ENCODE measurements at places on chromosomes 6 and 20. TPM values are rescaled to one million over a fixed set of nuclear protein-coding genes. Genes with fewer than 3 reads are reported as not detected.

GRCh38 chr20:2697768-2698167 is 5.2 kb downstream of the EBF4 start:
- no peaks in the 10 kb centered on the region for H3K4me1 ChIP-seq
- H3K4me3 ChIP-seq, result no peak overlapping the region
- peaks cover 22% of the 10 kb centered on the region for H3K27me3 ChIP-seq
- no peak overlapping the region for H3K27ac ChIP-seq
- no peak for DNase-seq

DNA sequence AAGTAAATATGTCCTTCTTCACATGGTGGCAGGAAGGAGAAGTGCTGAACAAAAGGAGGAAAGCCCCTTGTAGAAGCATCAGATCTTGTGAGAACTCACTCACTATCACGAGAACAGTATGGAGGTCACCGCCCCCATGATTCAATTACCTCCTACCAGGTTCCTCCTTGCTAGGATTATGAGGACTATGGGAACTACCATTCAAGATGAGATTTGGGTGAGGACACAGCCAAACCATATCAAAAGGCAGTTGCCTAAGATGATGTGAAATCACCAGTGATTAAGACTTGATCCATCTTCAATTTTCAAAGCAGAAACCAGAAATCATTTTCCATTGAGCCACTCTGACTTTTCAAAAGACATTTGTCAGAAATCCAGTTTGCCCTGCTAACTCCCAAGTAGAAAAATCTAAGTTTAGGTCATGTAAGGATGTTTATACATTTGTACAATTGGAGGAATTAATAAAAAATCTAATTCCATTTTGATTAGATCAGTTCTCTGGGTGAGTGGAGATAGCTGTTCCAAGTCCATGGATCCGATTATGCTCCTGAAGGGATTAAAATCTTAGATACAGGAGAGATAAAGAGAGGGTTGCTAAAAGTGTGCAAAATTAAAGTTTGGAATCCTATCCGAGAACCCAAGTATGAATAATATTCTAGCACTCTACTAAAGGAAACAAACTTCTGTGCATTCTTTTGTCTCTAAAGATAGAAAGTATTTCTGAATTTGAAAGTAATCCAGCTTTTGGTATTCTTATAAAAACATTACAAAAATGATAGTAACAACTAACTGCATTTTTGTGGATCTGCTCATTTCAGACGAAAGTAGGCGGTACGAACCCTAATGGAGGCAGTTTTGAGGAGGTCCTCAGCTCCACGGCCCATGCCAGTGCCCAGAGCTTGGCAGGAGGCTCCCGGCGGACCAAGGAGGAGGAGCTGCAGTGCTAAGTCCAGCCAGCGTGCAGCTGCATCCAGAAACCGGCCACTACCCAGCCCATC is 39.5 kb downstream of the HDDC2 start:
- no peak for DNase-seq
- H3K4me1 ChIP-seq, result peaks cover 3% of the 10 kb centered on the region
- no peaks in the 10 kb centered on the region for H3K27me3 ChIP-seq
- H3K36me3 ChIP-seq, result peaks cover 2% of the 10 kb centered on the region

IGF2R gene
- 77.7 TPM for total RNA-seq

DNA sequence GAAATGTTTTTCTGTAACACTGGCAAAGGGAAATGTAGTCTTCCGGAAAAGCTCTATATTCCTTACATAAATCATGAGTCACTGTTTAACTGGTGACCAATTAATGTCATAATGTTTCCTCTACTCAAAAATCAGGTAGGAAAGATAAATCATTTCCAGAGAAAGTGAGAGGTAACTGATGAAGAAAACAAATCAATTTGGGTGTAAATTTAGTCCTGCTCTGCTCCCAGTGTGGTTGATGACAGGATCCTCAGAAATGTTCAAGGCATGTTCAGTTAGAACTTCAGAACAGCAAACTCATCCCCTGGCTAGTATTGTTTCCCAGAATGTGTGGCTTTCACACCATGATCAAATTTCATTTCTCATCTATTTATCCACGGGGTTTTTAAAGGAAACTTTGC is 38.8 kb upstream of the SPACA1 start:
- H3K27me3 ChIP-seq, result no peaks in the 10 kb centered on the region
- no peaks in the 10 kb centered on the region for H3K36me3 ChIP-seq
- no peak for DNase-seq
- H3K4me3 ChIP-seq, result no peak overlapping the region

DNA sequence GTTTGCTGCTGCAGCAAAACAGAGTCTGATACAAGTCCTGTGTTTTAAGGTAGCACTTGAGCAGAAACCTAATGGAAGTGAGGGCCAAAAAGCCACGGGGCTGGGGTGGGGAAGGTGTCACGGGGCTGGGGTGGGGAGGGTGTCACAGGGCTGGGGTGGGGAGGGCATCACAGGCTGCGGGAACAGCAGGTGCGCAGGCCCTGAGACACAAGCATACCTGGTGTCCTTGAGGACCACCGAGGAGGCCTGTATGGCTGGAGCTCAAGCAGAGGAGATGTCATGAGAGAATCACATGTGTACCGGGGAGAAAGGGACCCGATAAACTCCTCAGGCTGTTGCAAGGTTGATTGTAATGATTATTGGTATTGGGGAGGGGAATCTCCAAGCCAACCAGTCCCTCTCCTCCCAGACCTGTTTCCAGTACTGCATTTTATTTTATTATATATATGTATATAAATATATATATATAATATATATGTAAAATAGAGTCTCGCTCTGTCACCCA is 13.6 kb upstream of the SPO11 start:
- H3K27ac ChIP-seq, result no peak overlapping the region
- no peaks in the 10 kb centered on the region for H3K4me1 ChIP-seq
- no peaks in the 10 kb centered on the region for H3K36me3 ChIP-seq
- H3K27me3 ChIP-seq, result peaks cover 14% of the 10 kb centered on the region
- no peak for DNase-seq

DNA sequence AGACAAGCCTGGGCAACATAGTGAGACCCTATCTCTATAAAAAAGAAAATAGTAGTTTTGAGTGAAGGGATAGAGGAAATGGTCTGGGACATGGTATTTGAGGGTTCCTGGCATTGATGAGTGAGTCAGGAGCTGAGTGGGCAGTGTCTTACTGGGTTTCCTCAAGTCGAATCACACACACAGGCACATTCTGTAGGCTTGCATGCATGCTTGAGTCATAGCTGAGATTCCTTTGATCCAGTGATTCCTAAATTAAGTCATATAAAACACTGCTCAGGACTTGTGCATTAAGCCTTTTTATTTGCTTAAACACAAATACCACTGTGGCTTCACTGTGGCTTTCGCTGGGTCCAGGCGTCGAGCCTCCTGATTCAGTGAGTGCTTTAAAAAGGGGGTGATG is 71.8 kb upstream of the TMEM181 start:
- no peaks in the 10 kb centered on the region for H3K36me3 ChIP-seq
- no peak overlapping the region for H3K4me3 ChIP-seq
- H3K4me1 ChIP-seq, result peaks cover 5% of the 10 kb centered on the region

GRCh38 chr20:24275946-24276705 is 193.3 kb upstream of the SYNDIG1 start:
- no peak overlapping the region for H3K27ac ChIP-seq
- no peak overlapping the region for H3K4me3 ChIP-seq
- DNase-seq, result no peak
- H3K27me3 ChIP-seq, result peaks cover 3% of the 10 kb centered on the region

- H3K36me3 ChIP-seq, result no peaks in the 10 kb centered on the region
- no peak overlapping the region for H3K27ac ChIP-seq
- H3K4me3 ChIP-seq, result no peak overlapping the region
Observed at GRCh38 chr6:48071833-48072232, 39.2 kb downstream of the PTCHD4 start.

DNA sequence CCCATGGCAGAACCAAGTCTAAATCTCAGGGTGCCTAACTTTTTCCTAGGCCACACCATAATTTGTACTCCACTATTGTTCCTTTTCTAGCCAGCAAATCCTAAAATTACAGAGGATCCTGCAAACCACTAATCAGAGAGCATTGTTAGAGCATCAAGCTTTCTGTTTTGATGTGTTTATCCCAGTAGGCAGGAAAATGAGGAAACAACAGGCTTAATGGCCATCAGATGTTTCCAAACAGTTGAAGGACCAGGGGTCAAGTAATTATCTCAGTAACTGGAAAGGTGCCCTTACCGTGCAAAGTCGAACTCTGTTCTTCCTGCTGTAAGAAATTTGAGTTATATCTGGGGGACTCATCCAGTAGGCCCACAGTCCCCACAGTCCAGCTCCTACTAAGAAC is 58.7 kb downstream of the RALY start:
- DNase-seq, result no peak
- no peak overlapping the region for H3K27ac ChIP-seq

GRCh38 chr20:8304124-8304816 is 172.2 kb downstream of the PLCB1 start:
- H3K27ac ChIP-seq, result no peak overlapping the region
- no peak for DNase-seq
- no peaks in the 10 kb centered on the region for H3K4me1 ChIP-seq
- no peaks in the 10 kb centered on the region for H3K36me3 ChIP-seq
- H3K4me3 ChIP-seq, result no peak overlapping the region
- no peaks in the 10 kb centered on the region for H3K27me3 ChIP-seq

DNA sequence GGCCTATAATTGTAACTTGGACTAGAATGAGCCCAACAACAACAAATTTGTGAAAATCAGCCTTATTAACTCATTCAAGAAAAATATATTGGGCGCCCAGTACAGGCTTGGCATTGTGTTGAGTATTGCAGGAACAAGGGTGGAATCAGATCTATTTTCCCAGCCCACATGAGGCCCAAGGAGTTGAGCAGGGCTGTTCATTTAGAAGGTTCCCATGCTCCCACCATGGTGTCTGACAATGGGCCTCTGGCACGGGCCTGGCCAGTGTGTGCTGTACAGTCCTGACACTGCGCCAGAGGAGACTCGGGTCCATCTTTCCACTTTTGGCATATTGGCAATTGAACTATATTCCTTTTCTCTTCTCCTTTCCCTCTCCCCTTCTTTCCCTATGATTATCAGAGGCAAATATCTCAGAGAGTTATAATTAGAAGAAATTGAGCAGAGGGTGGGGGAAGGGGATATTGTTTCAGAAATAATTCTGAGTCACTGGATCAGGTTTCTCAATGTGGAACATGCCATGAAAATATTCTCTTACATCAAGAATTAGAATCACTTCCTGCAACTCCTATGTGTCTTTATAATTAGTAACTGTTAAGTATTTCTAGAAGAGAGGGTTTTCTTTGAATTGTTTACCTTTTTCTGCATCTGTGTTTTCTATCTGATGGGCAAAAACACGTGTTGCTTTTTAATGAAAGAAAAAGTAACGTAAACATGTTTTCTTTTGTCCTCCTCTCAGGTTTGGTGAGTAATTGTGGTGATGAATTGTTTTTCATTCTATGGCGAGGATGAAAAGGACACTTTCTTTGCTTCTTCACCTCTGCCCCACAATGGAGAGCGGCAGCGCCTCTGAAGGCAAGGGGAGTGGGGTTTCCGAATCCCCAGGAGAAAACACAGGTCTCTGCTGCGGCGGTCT is 209.4 kb downstream of the FOXA2 start:
- H3K4me1 ChIP-seq, result peaks cover 12% of the 10 kb centered on the region

DNA sequence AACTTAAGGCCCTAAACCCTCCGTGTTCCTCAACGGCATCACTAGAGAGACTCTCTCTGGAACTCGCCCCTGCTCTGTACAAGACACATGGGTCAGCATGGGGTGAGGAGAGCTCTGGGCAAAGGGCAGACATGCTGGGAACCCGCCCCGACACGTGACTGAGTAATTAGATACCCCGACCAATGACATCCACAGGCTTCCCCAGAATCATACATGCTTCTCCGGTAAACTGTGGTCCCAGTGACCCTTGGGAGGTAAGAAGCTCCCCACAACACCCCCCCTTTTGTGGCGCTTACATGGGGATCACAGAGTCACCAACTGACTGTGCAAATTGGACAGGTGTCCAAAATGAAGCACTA is 31.7 kb upstream of the RPS6KA2 start:
- no peaks in the 10 kb centered on the region for H3K36me3 ChIP-seq
- no peak overlapping the region for H3K27ac ChIP-seq
- no peak for DNase-seq
- H3K4me3 ChIP-seq, result no peak overlapping the region
- H3K4me1 ChIP-seq, result peaks cover 10% of the 10 kb centered on the region
- H3K27me3 ChIP-seq, result peaks cover 14% of the 10 kb centered on the region

GRCh38 chr20:19624221-19624965 is 133.7 kb upstream of the RIN2 start:
- DNase-seq, result no peak
- H3K27me3 ChIP-seq, result peaks cover 5% of the 10 kb centered on the region
- no peaks in the 10 kb centered on the region for H3K4me1 ChIP-seq
- H3K36me3 ChIP-seq, result no peaks in the 10 kb centered on the region
- H3K4me3 ChIP-seq, result no peak overlapping the region

DNA sequence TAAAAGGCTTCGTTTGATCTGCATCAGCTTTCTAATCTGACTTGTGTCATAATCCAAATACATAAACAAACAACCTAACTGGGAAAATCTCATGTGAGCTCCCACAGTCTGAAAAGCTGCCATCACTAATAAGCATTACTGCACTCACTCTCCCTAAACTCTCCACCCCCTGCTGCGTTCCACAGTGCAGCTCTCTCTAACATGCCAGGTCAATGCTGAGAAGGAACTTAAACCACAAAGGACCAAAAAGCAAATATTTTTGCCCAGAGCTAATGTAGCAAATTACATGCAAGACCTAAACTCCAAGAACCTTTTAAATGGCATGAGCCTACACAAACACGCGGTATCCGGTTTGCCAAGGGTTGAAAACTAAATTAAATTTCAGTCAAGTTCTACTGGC is 542.3 kb upstream of the JARID2 start:
- DNase-seq, result no peak
- no peaks in the 10 kb centered on the region for H3K27me3 ChIP-seq
- no peaks in the 10 kb centered on the region for H3K36me3 ChIP-seq
- no peak overlapping the region for H3K27ac ChIP-seq
- peaks cover 11% of the 10 kb centered on the region for H3K4me1 ChIP-seq

HSPA12B gene
- total RNA-seq, result not detected

DNA sequence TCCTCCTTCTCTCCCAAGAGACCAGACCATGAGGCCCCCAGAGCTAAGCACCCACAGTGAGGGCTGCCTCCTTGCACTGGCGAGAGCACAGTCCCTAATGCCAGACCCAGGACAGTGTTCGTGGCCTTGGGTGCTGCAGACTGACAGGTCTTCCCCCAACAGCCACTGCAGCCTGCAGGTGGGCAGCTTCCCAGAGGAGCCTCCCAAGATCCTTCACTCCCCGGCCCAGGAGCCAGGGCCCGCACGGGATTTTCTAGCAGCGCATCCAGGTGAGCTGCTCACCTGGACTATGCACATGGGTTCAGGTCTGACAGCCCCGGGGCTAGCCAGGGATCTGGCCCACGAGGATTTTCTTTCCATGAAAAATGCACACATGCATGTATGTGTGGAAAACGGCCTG is 41.7 kb downstream of the SUMO4 start:
- no peak overlapping the region for H3K27ac ChIP-seq
- H3K36me3 ChIP-seq, result no peaks in the 10 kb centered on the region
- H3K4me1 ChIP-seq, result peaks cover 8% of the 10 kb centered on the region

- H3K4me1 ChIP-seq, result peaks cover 35% of the 10 kb centered on the region
- peaks cover 2% of the 10 kb centered on the region for H3K36me3 ChIP-seq
- no peak overlapping the region for H3K27ac ChIP-seq
- DNase-seq, result no peak
Observed at GRCh38 chr20:51060301-51060700, 37.4 kb upstream of the KCNG1 start.

GTF3C6 gene
- 147 TPM for total RNA-seq

ATP9A gene
- total RNA-seq, result 0.18 TPM

BTNL2 gene
- total RNA-seq, result not detected

POFUT1 gene
- 64.0 TPM for total RNA-seq

TRIM15 gene
- not detected for total RNA-seq

GRCh38 chr6:66940003-66940402 is 1233.0 kb upstream of the EYS start:
- H3K4me3 ChIP-seq, result no peak overlapping the region
- no peaks in the 10 kb centered on the region for H3K4me1 ChIP-seq
- no peak for DNase-seq
- H3K27me3 ChIP-seq, result no peaks in the 10 kb centered on the region
- H3K36me3 ChIP-seq, result no peaks in the 10 kb centered on the region

Measured in activated naive CD8-positive, alpha-beta T cell treated with anti-CD3 and anti-CD28 coated beads for 36 hours (primary cell).